Large intestine (tissue), 12 donors: ENCODE measurements at places on chromosomes 2 and 18. TPM values are rescaled to one million over a fixed set of nuclear protein-coding genes. Genes with fewer than 3 reads are reported as not detected.

CNRIP1 gene
- polyA plus RNA-seq: 18.6 TPM

LIMS1 gene
- 47.3 TPM for polyA plus RNA-seq

EMILIN1 gene
- polyA plus RNA-seq: 49.1 TPM

ABCG5 gene
- 35.8 TPM for polyA plus RNA-seq

AAK1 gene
- 18.6 TPM for polyA plus RNA-seq

TRPM8 gene
- polyA plus RNA-seq: 0.15 TPM

TANK gene
- polyA plus RNA-seq: 51.1 TPM

EVX2 gene
- polyA plus RNA-seq: not detected

UGT1A8 gene
- not detected for polyA plus RNA-seq

IL18R1 gene
- polyA plus RNA-seq: 6.9 TPM

C2orf78 gene
- not detected for polyA plus RNA-seq

- no peak for DNase-seq
These were observed 74.4 kb downstream of the RTN4 start for GRCh38 chr2:54975598-54976492.

DNA sequence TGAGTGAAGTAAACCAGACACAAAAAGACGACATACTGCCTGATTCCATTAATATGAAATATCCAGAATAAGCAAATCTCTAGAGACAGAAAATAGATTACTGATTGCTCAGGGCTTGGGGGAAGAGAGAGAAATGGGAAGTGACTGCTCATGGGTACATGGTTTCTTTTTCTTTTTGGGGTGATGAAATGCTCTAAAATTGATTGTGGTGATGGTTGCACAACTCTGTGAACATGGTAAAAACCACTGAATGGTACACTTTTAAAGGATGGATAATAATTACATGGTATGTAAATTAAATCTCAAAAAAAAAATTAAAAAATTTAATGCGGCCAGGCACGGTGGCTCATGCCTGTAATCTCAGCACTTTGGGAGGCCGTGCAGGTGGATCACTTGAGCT is 39.3 kb downstream of the RPL31 start:
- no peak for DNase-seq

DNA sequence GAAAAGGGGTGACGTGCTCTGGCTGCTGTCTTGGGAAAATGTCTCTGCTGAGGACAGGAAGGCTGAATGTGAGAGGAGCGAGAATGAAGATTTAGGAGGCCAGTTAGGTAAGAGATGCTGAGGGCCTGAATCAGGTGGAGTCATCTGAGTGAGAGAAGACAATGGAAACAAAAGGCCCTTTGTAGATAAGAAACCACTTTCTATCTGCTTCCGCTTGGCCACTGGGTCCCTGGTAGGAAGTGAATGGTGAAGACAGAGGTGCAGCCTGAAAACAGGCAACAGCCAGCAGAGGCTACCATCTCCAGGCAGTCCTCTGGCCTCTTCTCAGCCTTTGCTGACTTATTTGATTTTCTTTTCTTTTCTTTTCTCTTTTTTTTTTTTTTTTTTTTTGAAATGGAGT is 374.0 kb upstream of the SLC14A2 start:
- no peak for DNase-seq

GRCh38 chr2:120392923-120393322 is 47.0 kb downstream of the INHBB start:
- no peak for DNase-seq

DNA sequence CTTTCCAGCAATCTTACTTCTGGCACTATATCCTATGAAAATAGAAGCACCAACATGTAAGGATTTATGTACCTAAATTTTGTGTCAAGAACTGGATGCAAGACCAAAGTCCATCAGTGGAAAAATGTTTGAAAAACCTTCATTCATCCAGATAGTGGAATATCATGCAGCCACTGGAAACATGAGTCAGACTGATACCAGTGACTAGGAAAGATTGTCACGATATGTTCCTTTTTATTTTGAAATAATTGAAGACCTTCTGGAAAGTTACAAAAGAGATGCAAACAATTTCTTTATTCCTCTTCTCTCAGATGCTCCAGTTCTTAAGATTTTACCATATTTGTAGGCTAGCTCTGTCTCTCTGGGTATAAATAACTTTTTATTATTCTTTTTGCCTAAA is 40.5 kb upstream of the IL1R2 start:
- DNase-seq: no peak

DNA sequence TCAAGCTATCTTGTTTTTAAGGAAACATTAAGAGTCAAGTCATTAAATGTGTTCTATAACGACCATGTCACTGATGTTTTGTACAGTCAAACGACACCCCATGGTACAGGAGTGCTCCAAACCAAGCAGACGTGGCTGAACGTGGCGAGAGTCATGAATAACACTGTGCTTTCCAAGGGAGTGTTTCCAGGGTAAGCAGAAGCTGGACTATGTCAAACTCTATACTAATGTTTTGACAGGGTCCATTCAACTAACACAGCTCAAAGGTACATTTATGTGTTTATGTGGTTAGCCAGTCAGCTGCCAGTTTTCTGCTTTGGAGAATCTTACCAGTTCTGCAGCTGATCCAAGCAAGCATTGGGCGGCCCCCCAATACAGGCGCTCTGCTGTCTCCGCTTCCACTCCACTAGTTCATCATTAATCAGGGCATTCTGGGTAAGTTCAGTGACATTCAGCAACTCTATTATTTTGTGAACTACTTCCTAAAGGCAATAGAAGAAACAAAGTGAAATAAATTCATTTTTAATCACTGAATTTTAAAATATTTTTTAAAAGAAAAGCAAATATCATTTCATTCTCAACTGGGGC is 16.4 kb downstream of the STAT1 start:
- DNase-seq: no peak

DNA sequence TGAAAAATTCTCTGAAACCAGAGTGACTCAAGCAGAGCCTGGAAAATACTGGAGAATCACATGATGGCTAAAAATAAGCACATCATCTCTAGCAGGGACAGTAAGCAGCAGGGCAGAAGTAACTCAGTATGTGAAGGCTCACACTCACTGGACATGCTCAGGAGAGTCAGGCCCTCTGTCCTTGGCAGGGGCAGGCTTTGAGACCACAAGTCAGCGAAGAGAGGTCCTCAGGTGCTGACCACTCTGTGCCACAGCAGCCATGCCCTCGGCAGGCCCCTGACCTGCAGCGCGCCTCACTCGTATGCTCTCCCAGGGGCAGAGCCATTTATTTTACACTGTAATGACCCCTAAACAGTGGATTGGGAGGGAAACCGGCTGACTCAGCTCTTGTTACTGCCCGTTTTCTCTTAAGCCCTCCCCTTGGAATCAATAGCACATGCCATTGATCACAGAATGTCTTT is 76.8 kb downstream of the MAPRE2 start:
- peak; percentile 18 for DNase-seq

DNA sequence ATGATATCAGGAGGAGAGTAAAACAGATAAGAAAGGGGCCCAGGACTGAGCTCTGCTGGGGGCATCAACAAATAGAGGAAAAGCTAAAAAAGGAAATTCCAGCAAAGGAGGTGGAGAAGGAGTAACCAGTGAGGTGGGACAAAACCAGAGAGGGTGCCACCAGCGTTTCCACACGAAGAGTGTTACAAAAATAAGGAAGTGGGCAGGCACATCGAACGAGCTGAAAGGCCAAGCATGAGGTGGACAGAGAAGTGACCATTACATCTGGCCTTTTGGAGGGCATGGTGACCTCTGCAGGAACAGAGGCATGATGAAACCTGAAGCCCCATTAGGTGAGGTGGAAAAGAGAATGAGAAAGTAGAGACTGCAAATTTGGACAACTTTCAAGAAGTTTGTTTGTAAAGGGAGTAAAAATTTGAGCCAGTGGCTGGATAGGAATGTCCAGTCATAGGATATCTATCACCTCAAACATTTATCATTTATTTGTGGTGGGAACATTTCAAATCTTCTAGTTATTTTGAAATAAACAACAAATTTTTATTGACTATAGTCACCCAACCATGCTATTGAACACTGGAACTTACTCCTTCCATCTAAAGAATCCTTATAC is 18.4 kb upstream of the VIT start:
- no peak for DNase-seq

GRCh38 chr2:200681697-200682096 is 95.9 kb downstream of the AOX1 start:
- no peak for DNase-seq

DNA sequence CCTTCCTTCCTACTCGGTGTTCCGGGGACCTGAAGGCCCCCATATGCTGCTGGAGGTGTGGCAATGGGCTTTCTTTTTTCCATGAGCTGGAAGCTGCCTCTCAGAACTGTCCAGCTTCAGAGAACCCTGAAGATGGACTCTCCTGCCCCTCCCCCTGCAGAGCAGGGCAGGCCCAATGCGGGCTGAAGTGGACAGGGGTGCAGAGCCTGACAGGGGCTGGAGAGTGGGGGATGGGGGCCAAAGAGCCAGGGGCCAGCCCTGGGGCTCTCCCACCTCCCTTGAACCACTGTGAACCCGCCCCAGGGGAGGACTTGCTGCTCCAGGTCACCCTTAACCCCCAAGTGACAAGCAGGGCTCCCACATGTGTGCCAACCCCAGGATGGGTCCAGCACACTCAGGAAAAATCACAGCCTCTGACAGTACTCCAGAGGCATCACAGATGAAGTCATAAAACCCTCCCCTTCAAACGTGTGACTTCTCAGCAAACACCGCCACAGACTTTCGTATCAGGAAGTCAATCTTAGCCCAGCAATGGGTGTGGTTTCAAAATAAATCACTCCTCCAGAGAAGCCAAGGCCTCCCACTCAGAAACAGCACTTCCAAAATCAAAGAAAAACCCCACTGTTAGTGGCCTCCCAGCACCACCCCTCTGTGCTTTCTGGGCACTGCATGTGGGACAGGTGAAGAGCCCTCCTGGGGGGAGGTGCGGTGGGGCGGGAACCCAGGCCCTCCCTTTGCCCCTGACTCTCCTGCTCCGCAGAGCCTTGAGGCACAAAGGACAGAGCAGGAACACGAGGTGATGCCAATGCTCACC is 135.8 kb downstream of the HDAC4 start:
- peak; percentile 45 for DNase-seq

- no peak for DNase-seq
These were observed 90.5 kb upstream of the ITGB6 start for GRCh38 chr2:160290598-160290997.

- DNase-seq: peak; percentile 30
These were observed 115.1 kb downstream of the EML6 start for GRCh38 chr2:54838585-54839035.

- peak; percentile 43 for DNase-seq
These were observed 102.5 kb downstream of the ATL2 start for GRCh38 chr2:38274286-38275276.

- no peak for DNase-seq
These were observed 236.8 kb downstream of the EPHA4 start for GRCh38 chr2:221335219-221335752.

- DNase-seq: no peak
These were observed 465.0 kb downstream of the CCDC85A start for GRCh38 chr2:56648802-56649201.

DNA sequence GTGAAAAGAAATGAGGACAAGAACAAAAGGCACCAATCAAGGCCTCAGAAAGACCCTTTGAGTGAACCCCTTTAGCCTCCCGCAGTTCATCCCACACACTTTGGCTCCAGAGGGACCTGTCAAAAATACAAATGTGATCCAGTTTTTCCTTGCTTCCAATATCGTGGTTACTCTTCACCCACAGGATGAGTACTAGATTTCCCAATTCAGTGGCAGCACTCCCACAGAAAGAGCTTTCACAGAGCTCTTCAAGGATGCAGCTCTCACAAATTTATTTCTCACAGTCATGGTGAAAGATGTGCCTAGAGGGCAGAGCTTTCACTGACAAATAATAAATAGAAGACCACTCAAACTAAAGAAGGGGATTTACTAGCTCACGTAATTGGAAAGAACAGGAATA is 3.0 kb upstream of the GFPT1 start:
- no peak for DNase-seq

- peak; percentile 84 for DNase-seq
These were observed 56.6 kb upstream of the CYP26B1 start for GRCh38 chr2:72204156-72204785.
